ENCODE measurements at places on chromosomes 2 and 18.
A peak's percentile ranks its signal among the peaks of the same experiment; 100 is the strongest.

GRCh38 chr2:160460333-160460731 is 33.3 kb downstream of the RBMS1 start:
- no peak for DNase-seq

DNA sequence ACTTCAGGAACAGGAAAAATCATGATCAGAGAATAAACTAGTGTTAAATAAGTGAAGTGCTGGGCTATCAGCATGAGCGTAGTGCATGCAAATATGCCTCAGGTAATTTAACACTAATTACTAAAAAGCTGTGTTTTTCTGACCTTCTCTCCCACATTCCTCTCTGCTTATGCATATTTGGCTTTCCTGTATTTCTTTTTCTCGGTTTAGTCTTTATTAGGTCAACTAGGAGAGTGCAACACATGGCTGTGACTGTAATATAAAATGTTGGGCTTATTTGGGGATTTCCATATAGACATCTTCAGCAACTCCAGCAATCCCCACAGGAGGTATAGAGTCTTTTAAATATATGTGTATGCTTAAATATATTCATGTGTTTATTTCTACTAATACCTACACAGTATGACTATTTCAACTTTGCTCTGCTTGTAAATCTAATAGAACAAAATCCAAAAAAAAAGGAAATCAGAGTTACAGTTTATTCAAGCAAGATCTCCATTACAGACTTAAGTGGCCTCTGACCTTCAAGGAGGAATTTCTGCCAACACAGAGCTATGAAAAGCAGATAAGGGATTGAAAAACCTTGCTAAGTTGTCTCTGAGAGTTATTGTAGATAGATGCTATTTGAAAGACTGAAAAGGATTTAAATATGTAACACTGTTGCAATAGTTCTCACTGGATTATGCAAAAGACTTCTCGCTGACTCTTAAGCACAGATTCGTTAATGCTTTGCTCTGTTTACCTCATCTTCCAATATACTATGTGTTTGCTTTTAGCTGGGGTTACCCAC is 359.5 kb upstream of the RGPD4 start:
- no peak for DNase-seq

GRCh38 chr18:59478591-59478990 is 119.5 kb upstream of the LMAN1 start:
- no peak for DNase-seq

GRCh38 chr2:10471955-10472354 is 23.8 kb upstream of the ODC1 start:
- no peak for DNase-seq

DNA sequence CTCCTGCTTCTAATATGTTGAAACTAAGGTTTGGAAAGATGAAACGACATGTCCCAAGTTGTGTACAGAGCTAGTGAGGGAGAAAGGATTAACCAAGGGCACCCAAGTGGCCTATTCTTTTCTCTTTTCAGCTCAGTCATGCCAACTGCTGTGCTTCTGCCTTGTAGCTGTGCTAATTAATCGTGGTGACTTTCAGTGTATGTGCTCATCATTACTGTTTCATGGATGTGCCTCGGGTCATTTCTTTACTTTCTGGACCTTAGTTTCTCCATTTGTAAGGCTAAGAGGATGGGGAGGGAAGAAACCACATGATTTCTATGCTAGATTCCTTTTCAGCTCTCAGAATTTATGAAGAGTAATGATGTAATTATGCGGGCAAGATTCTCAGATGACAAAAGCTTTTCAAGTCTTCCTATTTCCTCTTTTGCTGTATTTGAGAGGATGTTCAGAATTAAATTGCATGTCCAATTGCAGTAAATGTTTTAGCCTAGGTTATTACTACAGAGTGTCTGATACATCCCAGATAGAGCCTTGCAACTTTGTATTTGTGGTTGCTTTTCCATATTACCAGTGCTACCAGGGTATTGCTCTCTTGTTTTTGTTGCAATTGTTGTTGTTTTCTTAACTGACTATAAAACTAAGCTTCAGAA is 621.2 kb downstream of the CNTNAP5 start:
- no peak for DNase-seq

DNA sequence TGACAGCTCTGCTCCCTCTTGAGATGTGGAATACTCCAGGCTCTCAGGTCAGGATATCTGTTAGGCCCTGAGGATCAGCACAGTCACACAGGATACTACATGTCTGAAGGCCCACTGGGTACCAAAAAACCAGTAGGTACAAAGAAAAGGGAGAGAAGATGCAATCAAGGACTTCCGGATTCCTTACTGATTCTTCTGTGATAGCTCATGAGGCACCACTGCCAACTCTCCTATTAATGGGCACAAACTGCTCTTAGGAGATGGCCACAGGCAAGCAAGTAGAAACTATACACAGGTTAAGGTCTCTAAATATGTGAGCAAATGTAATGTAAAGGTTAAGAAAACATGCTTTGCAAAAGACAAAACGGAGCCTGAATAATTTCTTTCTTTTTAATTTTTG is 3.5 kb downstream of the TMEM127 start:
- DNase-seq: no peak

DNA sequence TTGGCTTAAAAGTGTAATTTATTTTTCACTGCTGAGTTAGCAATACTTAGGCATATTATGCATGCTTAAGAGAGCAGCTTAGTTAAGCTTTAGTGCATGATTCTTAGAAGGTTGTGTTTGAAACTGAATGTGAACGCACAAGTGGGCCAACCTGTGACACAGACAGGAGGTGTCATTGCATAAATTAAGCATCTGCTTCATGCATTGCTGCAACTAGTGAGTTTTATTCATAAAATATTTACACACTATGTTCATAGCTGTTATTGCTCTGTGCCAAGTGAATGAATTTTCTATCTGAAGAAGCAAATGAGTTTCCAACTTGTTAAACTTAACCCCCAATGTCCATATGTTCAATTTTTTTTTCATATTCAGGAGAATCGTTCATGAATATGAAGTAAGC is 806.4 kb downstream of the GALR1 start:
- DNase-seq: no peak

GRCh38 chr18:14974088-14974487 is 226.1 kb downstream of the ANKRD30B start:
- DNase-seq: no peak

DNA sequence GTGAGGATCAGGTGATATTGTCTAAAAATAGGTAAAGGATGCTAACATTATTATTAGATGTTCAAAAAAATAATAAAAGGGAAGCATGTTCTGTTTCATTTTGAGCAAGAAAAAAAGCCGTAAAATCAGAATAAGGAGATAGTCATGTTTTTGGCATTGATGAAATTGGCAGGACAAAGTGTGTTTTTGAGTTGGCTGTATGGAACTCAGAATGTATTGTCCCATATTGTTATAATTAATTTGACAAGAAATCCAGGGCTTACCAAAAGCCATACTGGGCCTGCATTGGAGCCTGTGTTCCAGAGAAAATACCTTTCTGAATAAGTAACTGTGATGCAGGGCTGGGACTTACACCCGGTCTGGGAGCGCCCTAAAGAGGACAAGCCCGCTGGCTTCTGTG is 232.0 kb downstream of the AGAP1 start:
- no peak for DNase-seq

DNA sequence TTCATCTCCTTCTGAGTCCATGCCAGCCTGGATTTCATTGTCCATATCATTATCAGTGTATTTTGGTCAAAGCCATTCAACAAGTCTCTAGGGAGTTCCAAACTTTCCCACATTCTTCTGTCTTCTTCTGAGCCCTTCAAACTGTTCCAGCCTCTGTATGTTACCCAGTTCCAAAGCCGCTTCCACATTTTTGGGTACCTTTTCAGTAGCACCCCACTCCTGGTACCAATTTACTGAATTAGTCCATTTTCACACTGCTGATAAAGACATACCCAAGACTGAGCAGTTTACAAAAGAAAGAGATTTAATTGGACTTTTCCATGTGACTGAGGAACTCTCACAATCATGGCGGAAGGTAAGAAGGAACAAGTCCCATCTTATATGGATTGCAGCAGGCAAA is 47.4 kb downstream of the TANC1 start:
- DNase-seq: no peak

DNA sequence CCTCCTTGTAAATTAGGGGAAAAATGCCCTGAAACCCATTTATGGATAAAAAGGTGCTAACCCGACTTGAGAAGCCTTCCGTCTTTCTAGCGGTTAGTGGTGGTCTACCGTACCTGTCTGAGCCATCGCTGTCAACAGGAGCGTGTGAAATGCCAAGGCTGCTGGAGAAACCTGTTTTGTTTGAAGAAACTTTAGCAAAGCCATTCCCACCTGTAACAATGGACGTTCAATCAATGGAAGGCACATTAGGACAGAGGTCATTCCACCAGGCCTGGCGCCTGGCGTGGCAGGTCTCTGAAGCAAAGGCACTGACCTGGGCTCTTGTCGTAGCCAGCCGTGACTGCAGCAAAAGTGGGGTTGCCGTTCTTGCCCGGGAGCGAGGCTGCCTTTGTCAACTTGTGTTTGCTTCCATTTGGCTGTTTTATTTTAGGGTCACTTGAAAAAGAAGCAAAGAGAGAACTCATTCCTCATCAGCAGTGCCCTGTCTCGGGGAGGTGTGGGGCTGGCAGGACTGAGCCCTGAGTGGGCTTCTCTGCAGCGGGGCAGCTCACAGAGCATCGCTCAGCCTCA is 47.2 kb downstream of the ZAP70 start:
- DNase-seq: peak; percentile 62

- DNase-seq: no peak
These were observed 163.3 kb upstream of the NXPH2 start for GRCh38 chr2:138943470-138943869.

GRCh38 chr2:64524604-64525316 is 632 bp downstream of the AFTPH start:
- peak; percentile 73 for DNase-seq

GRCh38 chr2:237091779-237092436 is 6.2 kb downstream of the COPS8 start:
- DNase-seq: no peak

DNA sequence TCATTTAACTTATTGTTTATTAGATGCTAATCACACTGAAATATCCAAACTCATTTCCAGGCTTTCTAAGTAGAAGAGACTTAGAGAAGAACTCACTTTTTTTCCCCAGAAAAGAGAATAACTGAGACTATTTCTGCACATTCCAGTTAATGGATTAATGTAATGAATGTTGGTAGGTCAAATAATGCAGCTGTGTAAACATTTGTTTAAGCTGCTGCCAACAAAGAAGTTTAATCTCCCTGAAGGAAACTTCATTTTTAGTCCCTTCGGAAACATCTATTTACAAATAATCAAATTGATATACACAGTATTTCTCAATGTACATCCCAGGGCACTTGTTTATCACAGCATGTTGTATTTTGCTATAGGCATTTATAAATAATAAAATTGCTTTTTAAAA is 126.9 kb downstream of the KCNS3 start:
- no peak for DNase-seq

- no peak for DNase-seq
These were observed 129.1 kb downstream of the ANKRD44 start for GRCh38 chr2:197181491-197181890.

DNA sequence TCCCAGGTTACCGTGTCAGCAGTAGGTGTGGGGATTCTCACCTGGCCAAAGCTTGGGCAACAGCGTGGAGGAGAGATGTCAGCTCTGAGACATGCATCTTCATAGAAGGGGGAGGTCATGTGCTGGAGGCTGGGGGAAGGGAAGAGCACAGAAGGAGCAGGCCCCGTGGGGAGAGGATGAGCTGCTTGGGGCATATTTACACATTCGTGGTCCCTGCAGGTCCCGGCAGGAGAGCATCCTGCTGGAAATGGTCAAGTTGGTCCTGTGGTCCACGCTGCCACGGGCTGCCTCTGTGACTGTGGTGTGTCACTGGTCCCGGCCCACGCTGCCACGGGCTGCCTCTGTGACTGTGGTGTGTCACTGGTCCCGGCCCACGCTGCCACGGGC is 195.1 kb upstream of the TWIST2 start:
- no peak for DNase-seq

- DNase-seq: peak; percentile 29
These were observed 95.3 kb downstream of the CCDC93 start for GRCh38 chr2:117918608-117919007.

All from stomach (tissue), 19 donors.